ENCODE measurements at places on chromosomes 3 and 15.

GRCh38 chr3:32398531-32398930, 6.9 kb downstream of the CMTM7 start:
- no peak for DNase-seq

DNA sequence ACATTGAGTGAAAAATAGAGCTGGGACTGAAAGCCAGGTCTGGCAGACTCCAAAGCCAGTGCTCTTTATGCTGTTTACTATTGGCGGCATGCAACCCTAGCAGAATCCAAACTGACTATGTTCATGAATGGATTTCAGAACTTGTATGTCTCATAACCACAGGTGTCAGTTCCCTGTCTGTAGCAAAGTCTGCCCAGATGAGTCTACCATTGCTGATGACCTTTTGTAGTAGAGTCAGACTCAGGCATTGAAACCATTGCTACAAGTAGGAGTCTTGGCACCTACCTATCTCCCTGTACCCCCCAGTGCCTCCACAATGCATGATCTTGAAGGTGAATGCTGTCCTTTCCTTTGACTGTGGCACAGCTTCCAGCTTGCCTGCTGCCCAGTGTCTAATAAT, 157.2 kb upstream of the ROPN1 start:
- no peak for DNase-seq

DNA sequence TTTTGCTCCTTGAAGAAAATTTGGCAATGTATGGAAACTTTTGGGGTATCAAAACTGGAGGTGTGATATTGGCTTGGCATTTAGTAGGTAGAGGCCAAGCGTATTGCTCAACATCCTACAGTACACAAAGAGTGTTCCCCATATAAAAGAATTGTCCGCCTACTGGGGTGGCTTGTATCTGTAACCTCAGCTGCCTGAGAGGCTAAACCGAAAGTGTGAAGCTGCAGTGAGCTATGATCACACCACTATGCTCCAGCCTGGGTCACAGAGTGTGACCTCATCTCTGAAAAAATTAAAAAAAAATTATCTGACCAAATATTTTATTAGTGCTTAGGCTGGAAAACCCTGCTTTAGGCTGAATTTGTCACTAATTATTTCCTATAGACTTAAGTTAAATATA, 483.9 kb downstream of the PYDC2 start:
- DNase-seq, result no peak

DNA sequence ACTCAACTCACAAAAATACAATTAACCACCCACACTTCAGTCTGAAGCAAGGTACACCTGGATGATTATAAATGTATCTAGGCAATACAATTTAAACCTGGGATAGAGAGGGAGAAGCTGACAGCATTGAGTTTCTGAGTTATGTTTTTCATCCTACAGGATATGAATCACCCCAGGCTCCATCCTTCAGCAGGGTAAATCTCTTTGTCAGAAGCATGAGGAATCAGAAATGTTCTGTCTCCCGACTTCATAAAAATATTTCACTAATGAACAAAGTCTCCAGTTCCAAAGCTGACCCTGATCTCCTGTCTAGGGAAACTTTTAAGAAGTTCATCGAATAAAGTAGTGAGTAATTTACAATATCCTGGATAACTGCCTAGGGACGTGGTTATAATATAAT, 25.5 kb upstream of the FRMD4B start:
- DNase-seq, result no peak

- DNase-seq, result no peak
Measured at GRCh38 chr3:126419886-126420786, 25.4 kb downstream of the CFAP100 start.

- DNase-seq, result no peak
Measured at GRCh38 chr3:157530637-157531300, 27.6 kb upstream of the VEPH1 start.

DNA sequence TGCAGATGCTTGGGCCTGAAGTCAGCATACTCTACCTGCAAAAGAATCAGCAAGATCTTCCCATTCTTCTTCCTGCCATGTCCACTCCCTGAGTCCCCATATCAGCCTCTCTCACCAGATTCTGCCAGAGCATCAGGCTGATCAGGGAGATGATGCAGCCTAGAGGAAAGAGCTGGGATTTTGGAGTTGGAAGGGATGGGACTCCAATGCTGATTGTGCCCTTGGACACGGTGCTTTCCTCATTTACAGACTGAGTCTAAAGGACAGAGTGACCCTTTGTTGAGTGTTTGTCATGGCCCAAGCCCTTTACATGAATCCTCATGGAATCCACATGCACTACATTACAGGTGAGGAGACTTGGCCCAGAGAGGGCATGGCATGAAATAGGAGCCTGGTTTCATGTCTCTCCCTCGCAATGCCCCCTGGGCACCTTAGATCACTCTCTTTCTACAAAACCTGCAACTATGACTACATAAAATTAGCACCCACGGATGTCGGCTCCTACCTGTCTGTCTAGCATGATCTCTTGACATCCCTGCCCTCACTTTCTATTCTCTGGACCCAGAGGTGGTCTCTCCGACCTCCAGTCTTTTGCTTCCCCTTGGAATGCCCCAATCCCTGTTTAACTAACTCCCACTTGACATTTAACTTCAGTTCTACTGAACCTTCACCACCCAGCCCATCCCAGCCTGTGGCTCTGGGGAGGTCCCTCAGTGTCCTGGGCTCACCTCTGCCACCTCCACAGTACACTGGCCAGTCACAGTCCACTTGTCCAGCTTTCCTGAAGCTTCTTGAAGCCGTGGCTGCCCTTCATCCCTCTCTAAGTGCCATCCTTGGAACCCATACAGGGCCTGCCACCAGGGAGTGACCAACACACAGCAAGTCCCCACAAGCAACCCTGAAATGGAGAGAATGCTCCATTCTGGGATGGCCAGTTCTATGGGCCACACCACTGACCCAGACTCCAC, 173.5 kb downstream of the ABHD5 start:
- DNase-seq, result no peak

DNA sequence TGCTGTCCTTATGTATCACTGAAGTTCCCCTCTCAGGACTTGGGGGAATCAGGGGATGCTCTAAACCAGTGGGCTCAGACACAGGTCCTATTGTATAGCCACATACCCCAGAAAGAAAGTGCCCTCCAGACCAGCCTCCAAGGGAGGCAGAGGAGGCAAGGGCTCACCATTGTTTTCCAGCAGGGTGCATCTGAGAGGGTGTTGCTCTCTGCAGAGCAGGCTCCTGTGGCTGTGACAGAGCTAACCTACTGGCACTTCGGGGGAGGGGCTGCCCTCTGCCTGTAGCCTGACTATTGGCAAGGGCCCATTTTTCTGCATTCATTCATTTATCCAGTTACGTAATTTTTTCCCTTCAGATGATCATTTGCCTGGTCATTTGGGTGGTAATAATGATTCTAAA, 39.9 kb downstream of the EEFSEC start:
- no peak for DNase-seq

DNA sequence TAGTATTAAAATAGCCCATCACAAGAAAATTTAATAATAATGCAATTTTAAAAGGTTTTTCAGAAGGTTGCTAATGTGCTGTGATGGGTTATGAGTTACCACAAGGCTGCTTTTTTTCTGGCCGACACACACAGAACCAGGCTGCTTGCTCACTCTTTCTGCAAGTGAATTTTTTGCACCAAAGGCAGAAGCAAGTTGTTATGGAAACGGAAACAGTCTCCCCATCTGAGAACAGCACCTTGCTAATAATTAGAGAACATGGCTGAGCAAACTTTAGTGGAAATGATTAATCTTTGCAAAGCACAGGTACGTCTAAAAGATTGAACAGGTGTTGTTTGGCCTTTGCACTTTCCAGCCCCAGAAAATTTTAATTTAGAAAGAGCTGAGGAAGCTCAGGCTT, 51.0 kb downstream of the CACNA2D3 start:
- DNase-seq, result no peak

GRCh38 chr3:66520724-66521123, 19.9 kb upstream of the LRIG1 start:
- DNase-seq, result no peak

DNA sequence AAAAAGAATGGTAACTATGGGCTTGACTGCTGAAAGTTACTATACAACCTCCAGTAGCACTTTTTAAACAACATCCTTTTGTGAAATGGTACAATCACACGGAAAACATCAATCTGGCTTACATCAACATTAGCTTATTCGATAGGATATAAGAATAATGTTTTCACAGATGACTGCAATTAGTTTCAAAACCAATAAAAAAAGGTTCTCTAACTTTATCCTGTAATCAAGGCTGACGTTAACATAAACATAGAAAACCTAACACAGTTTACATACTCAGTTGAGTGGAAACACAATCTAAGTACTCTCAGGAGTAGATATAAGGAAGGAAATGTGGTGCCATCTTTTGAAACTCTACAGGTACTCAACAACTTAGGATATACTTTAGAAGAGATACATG, 102.2 kb downstream of the DLG1 start:
- DNase-seq, result no peak

DNA sequence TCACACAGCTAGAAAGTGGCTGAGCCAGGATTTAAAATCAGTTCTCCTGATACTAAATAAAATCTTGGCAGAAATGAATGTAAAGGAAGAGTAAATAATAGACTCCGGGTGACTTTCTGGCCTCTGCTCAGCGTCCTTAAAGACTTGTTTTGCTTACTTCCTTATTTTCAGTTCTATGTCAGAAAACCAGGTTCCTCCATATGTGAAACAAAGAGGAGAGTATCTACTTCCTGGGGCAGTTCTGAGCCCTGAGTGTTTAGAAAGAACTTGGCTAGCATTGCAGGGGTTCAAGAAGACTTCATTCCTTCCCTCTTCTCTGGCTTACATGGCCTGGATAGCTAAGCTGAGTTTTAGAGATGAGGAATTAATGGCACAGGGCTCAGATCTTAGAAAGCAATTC, 222.8 kb upstream of the TLE3 start:
- no peak for DNase-seq

DNA sequence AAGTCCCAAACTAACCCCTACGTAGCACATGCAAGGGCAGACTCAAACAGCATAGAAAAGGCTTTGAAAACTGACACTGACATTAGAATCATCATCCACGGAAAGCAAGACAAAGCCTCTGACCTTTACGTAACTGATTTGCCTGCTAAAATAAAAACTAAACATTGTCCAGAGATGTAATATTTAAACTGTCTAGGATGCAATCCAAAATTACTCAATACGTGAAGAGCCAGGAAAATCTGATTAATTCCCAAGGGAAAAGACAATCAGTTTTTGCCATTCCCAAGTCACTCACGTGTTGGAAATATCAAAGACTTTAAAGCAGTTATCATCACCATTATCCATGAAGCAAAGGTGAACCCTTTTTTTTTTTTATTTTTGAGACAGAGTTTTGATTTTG, 13.3 kb upstream of the IQCF1 start:
- DNase-seq, result no peak

GRCh38 chr15:52787549-52788098, 2.5 kb downstream of the ONECUT1 start:
- DNase-seq, result no peak

DNA sequence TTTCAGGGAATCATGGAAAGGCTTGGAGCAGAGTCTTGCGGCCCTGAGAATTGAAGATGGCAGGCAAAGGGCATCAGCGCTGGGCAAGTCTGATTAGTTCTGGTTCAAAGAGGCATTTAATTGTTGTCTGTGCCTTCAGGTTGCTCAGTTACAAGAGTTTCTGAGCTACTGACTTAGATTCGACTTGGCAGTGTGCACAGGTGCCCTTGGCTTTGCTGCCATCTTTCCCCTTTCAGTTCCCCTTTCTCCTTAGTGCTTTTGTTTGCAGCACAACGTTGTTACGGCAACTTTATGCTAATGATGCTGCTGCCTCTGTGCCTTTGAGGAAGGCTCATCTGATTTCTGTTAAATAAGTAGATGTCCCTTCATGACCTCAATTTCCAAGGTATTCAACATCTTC, 12.5 kb downstream of the P2RY14 start:
- no peak for DNase-seq

DNA sequence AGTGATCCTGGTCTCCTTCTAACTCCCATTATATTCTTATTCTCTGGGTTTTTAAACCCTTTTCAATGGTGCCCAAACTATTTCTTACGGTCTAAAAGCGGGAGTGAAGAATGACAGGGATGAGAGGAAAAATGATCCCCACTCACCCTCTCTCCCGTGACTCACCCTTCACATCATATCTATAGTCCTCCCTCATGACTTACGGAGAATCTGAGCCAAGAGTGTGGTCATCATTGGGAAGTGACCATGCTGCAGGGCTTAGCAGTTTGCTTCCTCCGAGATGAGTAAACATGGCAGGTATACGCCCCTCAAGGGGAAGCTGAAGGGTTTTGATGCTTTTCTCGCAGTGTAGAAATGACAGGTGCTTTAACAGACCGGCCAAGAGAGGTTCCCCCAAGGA, 274.0 kb downstream of the RYR3 start:
- DNase-seq, result no peak

- no peak for DNase-seq
Measured at GRCh38 chr3:196700801-196701200, 11.2 kb downstream of the CEP19 start.

- no peak for DNase-seq
Measured at GRCh38 chr3:79217096-79217495, 550.7 kb downstream of the ROBO1 start.

DNA sequence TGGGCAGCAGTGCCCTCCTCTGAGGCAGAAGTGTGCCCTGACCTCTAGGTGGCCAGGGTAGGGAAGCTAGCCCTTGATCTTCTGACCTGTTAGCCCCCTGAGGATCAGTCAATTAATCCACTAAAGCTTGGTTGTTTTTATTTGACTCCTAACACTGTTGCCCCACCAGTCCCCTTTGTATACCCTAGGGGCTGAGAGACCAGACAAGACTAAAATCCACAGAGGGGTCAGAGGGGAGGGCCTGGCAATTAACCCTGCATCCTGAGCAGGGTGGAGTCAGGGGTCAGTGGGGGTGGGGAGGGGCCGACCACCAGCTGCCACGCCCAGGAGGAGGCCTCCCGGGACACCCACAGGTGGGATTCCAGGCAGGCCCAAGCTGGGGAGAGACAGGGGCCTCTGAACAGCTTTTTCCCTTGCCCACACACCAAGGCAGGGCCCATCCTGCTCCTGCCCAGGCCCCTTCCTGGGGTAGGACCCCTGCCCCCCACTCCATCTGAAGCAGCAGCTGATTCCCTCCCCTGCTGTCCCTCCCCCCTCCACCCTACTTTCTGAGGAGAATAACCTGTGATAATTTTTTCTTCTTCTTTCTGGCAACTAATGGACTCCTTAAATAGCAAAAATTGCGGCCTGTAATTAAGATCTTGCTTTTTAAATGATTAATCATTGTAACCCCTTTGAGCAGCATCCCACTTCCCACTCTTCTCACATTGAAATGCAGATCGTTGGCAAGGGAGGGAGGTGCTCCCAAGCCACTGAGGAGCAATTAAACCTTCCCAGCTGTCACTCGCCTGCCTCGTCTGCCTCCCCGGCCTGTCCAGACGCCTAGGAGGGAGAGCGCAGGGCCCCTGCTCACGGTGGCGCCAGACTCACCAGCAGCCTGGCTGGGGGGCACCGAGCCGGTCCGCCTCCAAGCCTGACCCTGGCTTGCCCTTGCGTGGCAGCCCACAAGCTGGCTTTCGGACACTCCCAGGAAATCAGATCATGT, 51.9 kb downstream of the RHCG start:
- no peak for DNase-seq

GRCh38 chr3:150227839-150228238, 180.3 kb upstream of the TSC22D2 start:
- DNase-seq, result no peak
